Suprapubic skin (tissue), 4 donors: ENCODE measurements at places on chromosomes 11 and 22.

- H3K27ac ChIP-seq = no peak overlapping the region
- no peak overlapping the region for H3K4me3 ChIP-seq
- H3K27me3 ChIP-seq = no peaks in the 10 kb centered on the region
- no peak for DNase-seq
- no peaks in the 10 kb centered on the region for H3K4me1 ChIP-seq
- no peaks in the 10 kb centered on the region for H3K36me3 ChIP-seq
Observed at GRCh38 chr22:28594797-28595462, 84.7 kb downstream of the TTC28 start.

DNA sequence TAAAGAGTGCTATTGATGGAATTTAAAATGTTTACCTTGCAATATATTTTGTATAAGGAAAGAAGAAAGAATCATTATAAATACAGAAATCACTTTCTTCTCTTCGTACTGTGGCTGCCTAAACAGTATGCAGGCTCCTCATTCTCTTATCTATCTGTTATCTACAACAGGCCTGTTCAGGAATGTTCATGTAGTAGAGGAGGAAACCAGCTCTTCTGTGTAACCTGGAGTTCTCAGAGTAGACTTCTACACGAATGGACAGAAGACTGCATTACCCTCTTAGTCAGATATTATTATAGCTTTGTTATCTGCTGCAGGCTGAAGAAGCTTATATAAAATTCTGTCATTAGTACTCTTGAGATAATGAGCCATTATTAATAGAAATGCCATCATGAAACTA lies 1225.9 kb upstream of the CNTN5 start:
- no peaks in the 10 kb centered on the region for H3K27me3 ChIP-seq
- no peak overlapping the region for H3K4me3 ChIP-seq
- H3K4me1 ChIP-seq = no peaks in the 10 kb centered on the region
- no peak for DNase-seq
- no peaks in the 10 kb centered on the region for H3K36me3 ChIP-seq
- no peak overlapping the region for H3K27ac ChIP-seq

DNA sequence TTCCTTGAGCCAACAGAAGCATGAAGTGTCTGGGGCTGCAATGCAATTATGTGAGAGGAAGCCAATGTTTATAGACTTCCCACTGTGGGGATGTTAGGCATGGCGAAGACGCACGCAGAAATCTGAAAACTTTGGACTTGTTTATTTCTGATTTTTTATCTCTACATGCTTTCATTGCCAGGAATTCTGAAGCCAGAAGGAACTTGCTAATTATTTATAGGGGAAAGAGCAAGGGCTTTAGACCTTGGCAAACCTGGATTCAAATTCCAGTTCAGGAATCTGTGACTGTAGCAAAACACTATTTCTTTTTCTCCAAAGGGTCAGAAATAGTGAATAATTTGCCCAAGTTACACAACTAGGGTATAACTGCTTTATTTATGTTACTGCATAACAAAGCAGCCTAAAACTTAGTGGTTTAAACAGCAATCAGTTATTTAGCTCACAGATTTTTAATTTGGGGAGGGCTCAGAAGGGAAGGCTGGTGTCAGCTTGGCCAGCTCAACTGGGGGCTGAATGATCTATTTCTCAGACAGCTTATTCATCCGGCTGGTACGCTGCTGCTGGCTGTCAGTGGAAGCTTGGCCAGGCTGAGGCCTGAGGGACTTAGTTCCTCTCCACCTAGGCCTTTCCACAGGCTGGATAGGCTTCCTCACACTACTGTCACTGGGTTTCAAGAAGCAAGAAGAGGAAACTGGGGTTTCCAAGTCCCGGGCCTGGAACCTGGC lies 1.9 kb upstream of the OR6Q1 start:
- no peaks in the 10 kb centered on the region for H3K36me3 ChIP-seq
- no peak overlapping the region for H3K4me3 ChIP-seq
- no peaks in the 10 kb centered on the region for H3K27me3 ChIP-seq

GRCh38 chr11:74735365-74735928 lies 4.2 kb upstream of the CHRDL2 start:
- peaks cover 44% of the 10 kb centered on the region for H3K27me3 ChIP-seq
- H3K36me3 ChIP-seq = no peaks in the 10 kb centered on the region
- H3K4me1 ChIP-seq = peaks cover 5% of the 10 kb centered on the region

DNA sequence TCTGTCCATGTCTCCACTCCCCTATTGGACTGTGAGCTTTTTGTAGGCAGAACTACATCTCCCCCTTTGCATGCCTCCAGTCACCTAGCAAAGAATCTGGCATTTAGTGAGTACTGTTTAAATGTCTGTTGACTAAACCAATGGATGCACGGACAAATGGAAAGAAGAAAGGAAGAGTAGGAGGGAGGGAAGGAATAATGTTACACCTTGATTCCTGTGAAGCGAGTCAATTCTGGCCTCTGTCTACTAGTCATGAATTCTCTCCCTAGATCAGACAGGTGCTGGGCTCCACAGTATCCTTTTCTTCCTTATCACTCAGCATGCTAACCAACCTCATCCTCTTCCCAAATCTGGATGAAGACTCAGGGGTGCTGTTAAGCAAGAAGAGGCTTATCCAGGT lies 33.6 kb downstream of the GALNT18 start:
- no peak overlapping the region for H3K27ac ChIP-seq
- H3K27me3 ChIP-seq = no peaks in the 10 kb centered on the region
- no peaks in the 10 kb centered on the region for H3K36me3 ChIP-seq
- no peak overlapping the region for H3K4me3 ChIP-seq
